ENCODE measurements at places on chromosomes 4 and X. TPM values are rescaled to one million over a fixed set of nuclear protein-coding genes. Genes with fewer than 3 reads are reported as not detected.

The IL3RA gene
- total RNA-seq, result not detected

The CCNA2 gene
- total RNA-seq, result 27.6 TPM

The NPY1R gene
- under 0.01 TPM for total RNA-seq

The MBNL3 gene
- total RNA-seq, result 0.30 TPM

The IL2RG gene
- total RNA-seq, result not detected

The RHOXF2 gene
- total RNA-seq, result not detected

The GAGE13 gene
- total RNA-seq, result not detected

The F9 gene
- total RNA-seq, result not detected

The ARL9 gene
- total RNA-seq, result 0.23 TPM

The MAML3 gene
- 1.2 TPM for total RNA-seq

The LARP1B gene
- 26.9 TPM for total RNA-seq

The CXorf65 gene
- total RNA-seq, result not detected

The VCX gene
- not detected for total RNA-seq

The DUX4 gene
- not detected for total RNA-seq

The UCP1 gene
- total RNA-seq, result not detected

The DGAT2L6 gene
- not detected for total RNA-seq

The CCKAR gene
- total RNA-seq, result 0.30 TPM

The TEX13D gene
- not detected for total RNA-seq

The SPIN2B gene
- 4.5 TPM for total RNA-seq

The IL15 gene
- 8.3 TPM for total RNA-seq

The ADH1B gene
- total RNA-seq, result 0.09 TPM

The JAKMIP1 gene
- not detected for total RNA-seq

Measured in smooth muscle cell of the umbilical artery (primary cell).